CD8-positive, alpha-beta memory T cell (primary cell): ENCODE measurements at places on chromosomes 5 and 9. TPM values are rescaled to one million over a fixed set of nuclear protein-coding genes. Genes with fewer than 3 reads are reported as not detected.

The WDR5 gene
- total RNA-seq: 62.2 TPM

The KIF4B gene
- not detected for total RNA-seq

The TUSC1 gene
- total RNA-seq: not detected

GRCh38 chr9:135069558-135070197 is 17.8 kb upstream of the OLFM1 start:
- H3K36me3 ChIP-seq: no peaks in the 10 kb centered on the region
- no peaks in the 10 kb centered on the region for H3K27me3 ChIP-seq
- DNase-seq: no peak
- no peaks in the 10 kb centered on the region for H3K4me1 ChIP-seq
- H3K4me3 ChIP-seq: no peak overlapping the region
- no peak overlapping the region for H3K27ac ChIP-seq

DNA sequence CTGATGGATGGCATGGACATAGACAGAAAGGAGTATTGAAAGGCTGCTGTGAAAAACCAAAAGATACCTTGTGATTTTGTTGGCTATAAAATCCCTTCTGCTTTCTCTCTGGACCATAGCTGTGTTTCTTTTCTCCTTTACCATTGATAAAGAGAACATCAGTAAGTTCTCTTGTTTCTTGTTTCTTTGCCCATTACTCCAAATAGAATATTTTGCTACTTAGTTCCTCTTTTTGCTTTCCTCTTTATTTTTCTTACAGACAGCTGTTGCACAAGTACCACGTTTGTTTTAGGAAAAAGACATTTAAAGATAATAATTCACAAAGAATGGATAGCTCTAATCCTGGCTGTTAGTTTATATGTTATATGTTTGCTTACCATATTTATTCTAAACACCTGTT is 1129.2 kb downstream of the DTWD2 start:
- no peaks in the 10 kb centered on the region for H3K4me1 ChIP-seq
- no peaks in the 10 kb centered on the region for H3K27me3 ChIP-seq
- DNase-seq: no peak
- H3K4me3 ChIP-seq: no peak overlapping the region
- no peak overlapping the region for H3K27ac ChIP-seq

The ADAMTS2 gene
- total RNA-seq: not detected

DNA sequence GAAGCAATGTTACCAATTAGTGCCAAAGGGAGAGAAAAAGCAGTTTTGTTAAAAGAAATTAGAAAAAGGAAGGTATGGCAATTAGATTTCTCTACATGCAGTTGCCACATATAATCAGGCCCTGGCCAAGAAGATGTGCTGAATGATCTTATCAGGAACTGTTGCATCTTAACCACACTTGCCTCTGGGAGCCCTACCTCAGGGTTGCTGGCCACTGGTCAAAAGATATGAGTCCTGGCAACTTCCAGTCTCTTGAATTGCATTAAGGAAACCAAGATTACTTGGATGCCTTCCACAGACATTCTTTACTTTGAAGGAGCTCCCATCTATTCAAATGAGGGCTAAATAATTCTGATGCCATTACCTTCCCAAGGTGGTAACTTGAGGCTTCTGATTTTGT is 60.4 kb downstream of the TNC start:
- H3K27me3 ChIP-seq: no peaks in the 10 kb centered on the region
- no peak overlapping the region for H3K27ac ChIP-seq
- H3K4me3 ChIP-seq: no peak overlapping the region
- no peaks in the 10 kb centered on the region for H3K4me1 ChIP-seq
- no peak for DNase-seq
- H3K36me3 ChIP-seq: no peaks in the 10 kb centered on the region

DNA sequence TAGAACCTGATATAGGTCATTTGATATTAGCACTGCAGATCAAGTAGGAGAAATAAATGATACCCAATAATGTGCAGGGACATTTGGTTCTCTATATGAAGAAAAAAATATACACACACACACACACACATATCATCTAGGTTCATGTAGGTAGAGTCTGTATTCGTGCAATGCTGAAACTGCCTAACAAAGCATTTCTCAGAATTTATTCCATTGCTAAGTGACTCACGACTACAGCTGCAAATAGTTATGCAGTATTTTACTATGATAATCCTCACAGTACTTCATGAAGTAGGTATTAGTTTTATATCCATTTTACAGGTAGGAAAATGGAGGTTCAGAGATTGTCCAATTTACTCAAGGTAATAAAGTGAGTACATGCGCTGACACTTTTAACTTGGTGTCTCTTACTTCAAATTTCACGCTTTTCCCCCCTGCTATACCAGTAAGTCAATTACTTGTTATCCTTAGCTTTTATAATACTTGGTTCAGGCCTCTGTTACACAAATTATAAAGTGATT is 2.4 kb downstream of the GIN1 start:
- H3K36me3 ChIP-seq: no peaks in the 10 kb centered on the region
- DNase-seq: no peak
- peaks cover 31% of the 10 kb centered on the region for H3K4me1 ChIP-seq
- no peaks in the 10 kb centered on the region for H3K27me3 ChIP-seq

- no peaks in the 10 kb centered on the region for H3K36me3 ChIP-seq
- no peak overlapping the region for H3K27ac ChIP-seq
- no peaks in the 10 kb centered on the region for H3K4me1 ChIP-seq
These were observed 7.7 kb upstream of the TLE4 start for GRCh38 chr9:79564105-79564504.

DNA sequence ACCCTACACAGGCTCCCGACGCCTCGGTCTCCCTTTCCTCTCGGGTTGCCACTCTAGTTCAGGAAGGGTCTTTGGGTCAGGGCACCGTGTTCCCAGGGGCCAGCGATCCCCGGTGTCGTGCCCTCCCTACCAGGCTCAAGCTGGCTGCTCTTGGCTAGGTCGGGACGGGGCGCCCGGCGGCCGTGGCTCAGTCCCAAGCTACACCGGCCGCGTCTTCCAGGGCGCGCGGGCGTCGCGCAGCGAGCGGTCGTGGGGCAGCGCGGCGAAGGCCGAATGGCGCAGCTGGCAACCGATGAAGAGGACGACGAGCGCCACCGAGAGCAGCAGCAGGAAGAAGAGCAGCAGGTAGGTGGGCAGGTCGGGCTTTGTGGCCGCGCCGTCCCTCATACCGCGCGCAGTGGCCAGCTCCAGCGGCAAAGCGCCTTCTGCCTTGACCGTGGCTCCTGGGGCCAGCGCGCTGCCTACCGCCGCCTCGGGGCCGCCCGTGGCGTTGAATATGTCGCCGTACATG is 892 bp downstream of the SMIM32 start:
- no peaks in the 10 kb centered on the region for H3K4me1 ChIP-seq
- no peaks in the 10 kb centered on the region for H3K27me3 ChIP-seq
- no peak overlapping the region for H3K4me3 ChIP-seq
- H3K27ac ChIP-seq: no peak overlapping the region
- H3K36me3 ChIP-seq: no peaks in the 10 kb centered on the region

The SOWAHA gene
- total RNA-seq: not detected

- DNase-seq: no peak
- no peaks in the 10 kb centered on the region for H3K27me3 ChIP-seq
- H3K4me3 ChIP-seq: no peak overlapping the region
- no peaks in the 10 kb centered on the region for H3K4me1 ChIP-seq
- H3K36me3 ChIP-seq: peaks cover 71% of the 10 kb centered on the region
- H3K27ac ChIP-seq: no peak overlapping the region
These were observed 30.0 kb downstream of the XPA start for GRCh38 chr9:97666907-97667686.

DNA sequence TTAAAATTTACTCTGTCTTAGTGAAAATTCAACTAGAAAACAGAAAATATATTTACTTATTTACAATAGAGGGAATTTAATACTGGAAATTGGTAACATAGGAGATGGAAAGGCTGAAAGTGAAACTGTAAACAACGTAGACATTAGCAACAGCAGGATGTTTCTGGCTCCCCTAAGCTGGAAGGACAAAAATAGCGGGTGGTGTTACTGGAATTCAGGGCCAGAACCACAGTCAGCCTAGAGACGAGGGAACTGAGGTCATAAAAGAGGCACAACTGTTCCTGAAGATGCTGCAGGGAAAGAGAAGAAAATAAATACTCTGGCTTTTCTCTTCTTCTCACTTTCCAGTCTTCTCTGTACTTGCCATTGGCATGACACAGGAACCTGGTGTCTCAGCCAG is 80.4 kb upstream of the NIPBL start:
- H3K27me3 ChIP-seq: no peaks in the 10 kb centered on the region
- no peaks in the 10 kb centered on the region for H3K36me3 ChIP-seq
- no peak overlapping the region for H3K4me3 ChIP-seq
- no peaks in the 10 kb centered on the region for H3K4me1 ChIP-seq

DNA sequence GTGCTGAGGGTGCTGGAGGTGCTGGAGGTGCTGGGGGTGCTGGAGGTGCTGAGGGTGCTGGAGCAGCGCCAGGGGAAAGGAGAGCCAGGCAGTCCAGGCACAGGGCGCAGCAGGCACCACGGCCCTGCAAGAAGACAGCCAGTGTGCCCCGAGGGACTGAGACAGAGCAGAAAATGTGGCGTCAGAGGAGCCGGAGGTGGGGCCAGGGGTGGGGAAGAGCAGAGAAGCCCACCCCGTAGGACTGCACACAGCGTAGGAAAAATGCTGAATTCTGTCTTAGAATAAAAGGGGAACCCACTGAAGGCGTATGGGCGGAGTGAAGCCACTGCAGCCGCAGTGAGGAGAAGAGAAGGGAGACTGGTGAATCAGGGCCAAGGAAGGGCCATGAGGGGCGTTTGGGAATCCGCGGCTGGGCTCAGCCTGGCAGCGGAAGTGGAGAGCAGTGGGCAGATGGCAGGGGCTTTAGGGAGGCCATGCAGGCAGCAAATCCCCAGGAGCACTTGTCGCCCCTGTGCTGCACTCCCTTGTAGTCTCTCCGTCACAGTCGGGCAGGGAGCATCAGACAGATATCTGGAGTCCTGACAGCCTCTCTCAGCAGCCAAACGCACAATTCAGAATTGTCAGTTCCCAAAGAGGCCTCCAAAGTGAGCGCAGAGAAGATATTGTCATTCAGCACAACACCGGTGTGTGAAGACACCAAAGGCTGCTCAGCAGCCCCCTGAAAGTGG is 35.9 kb upstream of the LECT2 start:
- H3K36me3 ChIP-seq: no peaks in the 10 kb centered on the region
- H3K4me3 ChIP-seq: no peak overlapping the region
- no peaks in the 10 kb centered on the region for H3K4me1 ChIP-seq
- DNase-seq: no peak
- H3K27me3 ChIP-seq: no peaks in the 10 kb centered on the region

DNA sequence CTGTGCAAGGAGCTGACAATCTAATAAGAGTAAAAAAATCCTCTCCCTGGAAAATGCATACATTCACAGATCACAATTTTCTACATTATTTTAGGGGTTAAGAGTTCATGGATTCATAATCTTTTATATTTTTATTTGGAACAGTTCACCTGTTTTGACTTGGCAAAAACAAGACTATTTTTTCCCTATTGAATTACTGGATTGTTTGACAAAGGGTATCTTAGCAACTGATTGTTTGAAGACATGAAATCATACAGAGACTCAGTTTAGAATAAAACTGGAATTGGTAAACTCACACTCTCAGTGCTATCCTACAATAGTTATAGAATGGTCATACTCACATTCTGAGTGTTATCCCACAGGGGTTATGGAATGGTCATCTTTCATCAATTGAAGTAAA is 358.2 kb upstream of the PTGER4 start:
- no peak overlapping the region for H3K27ac ChIP-seq
- no peak for DNase-seq
- no peak overlapping the region for H3K4me3 ChIP-seq
- no peaks in the 10 kb centered on the region for H3K36me3 ChIP-seq
- H3K27me3 ChIP-seq: no peaks in the 10 kb centered on the region

DNA sequence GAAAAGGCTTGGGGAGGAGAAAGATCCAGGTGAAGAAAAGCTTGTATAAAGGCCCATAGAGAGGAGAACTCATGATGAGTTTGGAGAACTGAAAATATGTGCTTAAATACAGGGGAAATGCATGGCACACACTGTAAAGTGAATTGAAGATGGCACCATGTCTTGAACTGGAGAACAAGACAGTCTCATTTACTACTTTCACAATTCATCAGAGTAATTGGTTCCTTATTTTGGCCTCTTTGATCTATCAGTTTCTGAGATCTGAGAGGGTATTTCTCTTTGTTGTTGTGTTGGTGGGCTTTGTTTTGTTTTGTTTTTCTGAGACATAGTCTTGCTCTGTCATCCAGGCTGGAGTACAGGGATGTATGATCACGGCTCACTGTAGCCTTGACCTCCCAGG is 98.2 kb downstream of the CEMIP2 start:
- H3K4me3 ChIP-seq: no peak overlapping the region
- H3K27ac ChIP-seq: no peak overlapping the region
- H3K27me3 ChIP-seq: no peaks in the 10 kb centered on the region
- DNase-seq: no peak
- H3K4me1 ChIP-seq: no peaks in the 10 kb centered on the region

DNA sequence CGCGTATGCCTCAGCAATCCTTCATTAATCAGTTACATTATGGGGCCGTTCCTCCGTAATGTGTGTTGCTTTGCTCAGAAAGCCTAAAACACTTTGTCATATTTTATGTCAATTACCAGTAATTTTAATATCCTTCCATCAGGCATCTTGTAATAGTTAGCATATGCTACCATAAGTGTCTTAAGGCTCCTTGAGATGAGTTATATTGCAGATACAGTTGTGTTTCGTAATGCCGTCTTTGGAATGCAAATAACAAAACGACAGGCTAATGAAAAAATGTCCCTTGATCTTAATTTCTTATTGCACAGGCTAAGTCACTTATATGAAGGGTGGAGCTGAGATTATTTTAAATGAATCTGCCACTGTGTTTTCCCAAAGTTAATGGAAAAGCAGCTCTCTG is 50.5 kb downstream of the TBCA start:
- H3K27ac ChIP-seq: no peak overlapping the region
- no peaks in the 10 kb centered on the region for H3K27me3 ChIP-seq
- H3K4me3 ChIP-seq: no peak overlapping the region
- no peaks in the 10 kb centered on the region for H3K4me1 ChIP-seq

DNA sequence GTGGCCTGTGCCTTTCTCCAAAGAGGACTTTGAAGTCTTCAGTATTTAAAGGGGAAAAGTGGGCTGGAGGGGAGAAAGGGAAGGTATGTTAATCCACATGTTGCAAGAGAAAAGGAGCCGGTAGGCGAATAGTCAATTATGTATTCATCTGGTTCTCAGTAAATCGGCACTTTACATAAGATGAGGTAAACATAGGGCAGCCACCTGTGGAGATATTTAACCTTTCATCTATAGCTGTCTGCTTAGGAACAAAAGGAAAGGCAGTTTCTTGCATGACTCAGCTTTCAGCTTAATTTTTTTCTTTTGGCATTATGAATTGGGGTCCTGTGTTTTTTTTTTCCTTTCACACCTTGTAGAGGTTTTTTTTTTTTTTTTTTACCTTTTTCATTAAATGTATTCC is 42.2 kb downstream of the FGD3 start:
- no peaks in the 10 kb centered on the region for H3K27me3 ChIP-seq
- H3K27ac ChIP-seq: no peak overlapping the region

The FREM1 gene
- not detected for total RNA-seq
